ENCODE measurements at places on chromosomes 5 and 9.

GRCh38 chr5:150598006-150598405, 42.5 kb upstream of the SYNPO start:
- no peak for DNase-seq

GRCh38 chr5:6705959-6706358, 7.3 kb upstream of the TENT4A start:
- DNase-seq = no peak

- DNase-seq = peak; percentile 95
These were observed 40.2 kb downstream of the SH3RF2 start for GRCh38 chr5:145976431-145977155.

DNA sequence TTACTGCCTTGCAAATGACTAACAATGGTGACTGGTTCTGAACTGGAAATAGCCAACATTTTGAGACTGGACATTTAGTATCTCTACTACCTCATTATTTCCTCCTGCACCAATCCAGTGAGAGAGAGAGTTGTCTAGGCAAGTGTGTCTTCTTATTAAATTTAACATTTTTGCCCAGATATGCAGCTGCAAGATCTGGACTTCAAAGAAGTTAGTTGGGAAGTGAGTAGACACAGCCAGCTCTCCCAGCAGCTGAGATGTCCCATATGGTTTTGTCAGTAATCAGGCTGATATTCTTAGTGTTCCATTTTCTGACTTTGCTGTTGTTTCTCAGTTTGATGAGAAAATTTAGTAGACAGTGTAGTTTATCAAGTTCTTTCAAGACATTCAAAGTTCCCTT, 1778.8 kb upstream of the CDH6 start:
- DNase-seq = no peak

DNA sequence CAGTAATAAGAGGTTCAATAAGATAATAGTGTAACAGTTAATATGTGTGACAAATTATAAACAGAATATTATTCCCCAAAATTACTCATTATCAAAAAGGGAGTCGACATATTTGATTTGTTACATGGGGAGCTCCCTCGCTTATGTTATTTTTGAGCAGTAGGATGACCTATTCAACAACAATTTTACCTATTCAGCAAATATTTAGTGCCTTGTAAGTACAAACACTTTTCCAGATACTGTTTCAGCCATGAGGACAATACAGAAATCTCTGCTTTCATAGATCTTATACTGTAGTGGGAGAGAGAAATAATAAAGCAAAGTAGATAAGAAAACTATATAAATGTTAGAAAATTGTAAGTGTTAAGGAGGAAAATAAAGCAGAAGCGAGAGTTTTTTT, 1342.8 kb upstream of the WWC1 start:
- no peak for DNase-seq

- no peak for DNase-seq
These were observed 73.4 kb upstream of the SLC44A1 start for GRCh38 chr9:105171076-105171475.

DNA sequence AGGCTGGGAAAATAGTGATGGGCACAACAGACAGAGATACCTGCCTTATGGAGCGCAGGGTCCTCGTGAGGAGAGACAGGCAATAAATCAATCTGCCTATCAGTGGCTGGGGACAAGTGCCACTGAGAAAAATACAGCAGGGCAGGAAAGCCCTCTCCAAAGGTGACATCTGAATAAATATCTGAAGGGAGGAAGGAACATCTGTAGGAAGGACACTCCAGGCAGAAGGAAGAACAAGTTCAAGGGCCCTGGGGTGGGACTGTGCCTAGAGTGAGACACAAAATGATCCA, 53.7 kb upstream of the SLC25A51 start:
- DNase-seq = no peak

Data from HT1080 (cell line).